ENCODE measurements at places on chromosomes 5 and 9.

- peak; percentile 56 for DNase-seq
Observed at GRCh38 chr9:27261517-27262211, 35.3 kb downstream of the EQTN start.

DNA sequence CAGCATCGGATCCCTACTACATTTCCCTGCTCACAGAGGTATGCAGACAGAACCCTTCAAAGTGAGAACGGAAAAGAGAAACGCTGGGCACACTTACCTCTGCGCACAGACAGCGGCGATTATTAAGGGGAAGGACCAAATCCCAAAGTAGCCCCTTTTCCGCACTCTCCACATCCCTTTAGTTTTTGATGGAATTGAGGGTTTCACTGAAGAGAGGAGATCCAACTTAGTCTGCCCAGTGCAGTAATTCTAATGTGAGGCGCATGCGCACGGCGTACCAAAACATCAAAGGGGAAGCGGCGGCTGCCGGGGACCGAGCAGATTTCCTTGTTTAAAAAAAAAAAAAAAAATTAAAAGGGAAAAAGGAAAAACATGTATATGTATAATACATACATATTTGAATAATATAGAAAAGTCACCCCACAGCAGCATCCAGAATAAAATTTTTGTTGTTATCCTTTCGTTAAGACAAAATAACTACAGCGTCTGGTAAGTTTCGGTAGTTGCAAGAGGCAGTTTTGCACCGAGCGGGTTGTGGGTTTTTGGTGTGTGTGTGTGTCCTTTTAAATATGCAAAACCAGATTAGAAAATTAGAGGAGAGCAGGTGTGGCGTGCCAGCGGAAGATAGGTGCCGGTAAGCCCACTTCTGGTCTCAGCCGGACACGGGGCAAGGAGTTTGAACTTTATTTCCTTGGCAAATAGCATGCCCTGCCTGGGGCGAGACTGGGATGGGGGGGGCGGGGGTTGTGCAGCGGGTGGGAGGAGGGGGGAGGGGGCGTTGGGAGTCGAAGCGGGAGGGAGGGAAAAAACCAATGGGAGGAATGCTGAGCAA, at the start of gene GABRB2:
TSS of gene GABRB2 (minus strand) at position 256 of the 832 bp plus-strand sequence. CDS start at position 174, 82 bp downstream.
- peak; percentile 70 for DNase-seq

DNA sequence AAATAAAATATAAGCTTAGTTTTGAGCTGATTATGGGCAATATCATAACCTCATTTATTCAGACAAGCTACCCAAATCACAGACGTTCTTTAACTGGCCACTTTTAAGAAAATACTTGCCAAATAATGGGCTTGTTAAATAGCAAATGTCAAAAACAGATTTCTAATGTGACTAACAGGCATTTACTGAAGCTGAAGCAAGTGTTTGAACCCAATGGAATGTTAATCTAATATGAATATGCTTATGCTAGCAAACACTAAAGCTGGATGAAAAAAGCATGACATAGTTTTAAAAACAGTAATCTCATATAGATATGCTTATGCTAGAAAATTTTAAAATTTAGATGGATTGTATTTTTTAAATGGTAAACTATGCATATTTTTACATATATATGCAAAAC, 411.6 kb upstream of the PTGER4 start:
- DNase-seq, result no peak

DNA sequence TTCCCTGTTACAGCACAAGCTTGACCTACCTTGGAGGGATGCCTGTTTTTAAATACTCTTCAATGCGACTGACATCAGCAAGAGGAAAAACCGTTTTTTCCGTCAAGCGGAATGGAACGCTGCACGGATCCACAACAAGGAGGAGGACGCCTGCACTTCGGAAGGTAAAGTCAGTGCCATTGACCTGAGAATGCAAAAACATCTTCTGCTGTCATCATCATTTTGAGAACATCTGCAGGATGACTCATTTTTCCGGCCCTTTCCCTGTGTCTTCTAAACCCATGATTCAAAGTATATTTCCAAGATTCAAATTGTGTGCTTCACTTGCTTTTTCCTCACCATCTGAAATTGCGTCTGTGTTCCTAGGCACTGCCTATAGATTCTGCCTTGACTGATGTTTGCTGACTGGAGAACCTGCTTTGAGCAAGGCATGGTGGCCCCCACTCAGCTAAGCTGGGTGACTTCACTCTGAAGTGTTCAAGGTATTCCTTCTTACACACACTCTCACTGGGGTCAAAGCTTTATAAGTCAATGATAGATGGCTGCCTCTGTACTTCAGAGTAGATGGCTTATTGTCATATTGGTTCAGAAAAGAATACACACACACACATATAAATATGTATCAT, 78.1 kb downstream of the CEMIP2 start:
- no peak for DNase-seq

GRCh38 chr5:82351754-82352145, 73.6 kb upstream of the RPS23 start:
- DNase-seq, result no peak

DNA sequence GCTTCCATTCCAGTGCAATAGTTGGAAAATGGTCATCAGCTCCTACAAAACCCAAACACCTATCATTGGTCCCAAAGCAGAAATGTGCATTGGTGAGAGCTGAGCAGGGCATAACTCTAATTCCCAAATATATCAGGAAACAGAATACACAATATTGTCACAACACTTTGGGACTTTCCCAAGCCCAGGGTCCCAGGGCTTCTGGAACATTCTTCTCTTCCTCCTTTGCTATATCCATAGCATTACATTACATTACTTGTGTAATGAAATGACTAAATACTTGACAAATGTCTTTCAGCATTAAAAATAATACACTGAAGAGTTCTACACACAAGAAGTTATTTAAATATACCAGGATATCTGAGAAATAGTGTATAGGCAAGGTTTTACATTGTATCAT, 45.6 kb downstream of the LIX1 start:
- no peak for DNase-seq

DNA sequence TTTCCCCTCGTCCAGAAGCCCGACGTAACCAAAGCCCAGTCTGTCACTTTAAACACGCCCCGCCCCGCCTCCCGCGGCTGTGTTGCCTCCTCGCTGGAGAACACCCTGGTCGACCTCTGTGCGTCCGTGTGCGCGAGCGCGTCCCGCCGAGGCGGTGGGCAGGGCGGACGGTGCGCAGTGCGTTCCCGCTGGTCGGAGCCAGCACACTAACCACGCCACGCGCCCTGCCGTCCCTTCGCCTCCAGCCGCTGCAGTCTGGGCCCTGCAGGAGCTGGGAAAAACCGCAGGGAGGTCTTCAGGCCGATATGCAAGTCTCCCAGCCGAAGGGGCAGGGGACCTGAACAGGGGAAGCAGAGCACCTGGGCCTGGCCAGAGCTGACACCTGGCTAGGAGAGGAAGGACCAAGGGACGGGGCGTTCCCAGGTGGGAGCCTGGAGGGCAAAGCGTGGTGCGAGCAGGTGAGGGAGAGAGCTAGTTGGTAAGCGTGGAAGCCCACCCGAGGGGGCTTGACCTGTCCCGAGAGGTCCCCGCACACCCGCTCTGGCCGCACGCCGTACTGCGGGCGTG, 1.3 kb upstream of the PHPT1 start:
- DNase-seq, result peak; percentile 93

DNA sequence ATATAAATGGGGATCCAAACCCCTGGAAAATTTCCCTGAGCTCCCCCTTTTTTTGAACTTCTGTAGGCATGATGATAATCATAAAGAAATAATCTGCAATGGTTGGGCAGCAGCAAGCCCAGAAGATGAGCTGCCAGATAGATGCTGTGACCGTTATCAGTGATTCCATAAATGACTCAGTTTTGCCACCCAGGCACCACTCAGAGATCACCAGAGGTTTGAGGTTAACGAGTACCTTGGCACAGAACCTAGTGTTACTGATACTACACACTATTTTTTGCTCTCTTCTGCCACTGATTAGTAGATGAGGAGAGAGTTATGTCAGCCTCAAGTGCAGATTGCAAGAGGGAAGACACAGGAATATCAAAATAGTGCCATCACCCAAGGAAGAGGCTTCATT, 199.3 kb upstream of the PTGER4 start:
- no peak for DNase-seq

- DNase-seq, result no peak
Observed at GRCh38 chr5:172840432-172841154, 6.5 kb downstream of the ERGIC1 start.

DNA sequence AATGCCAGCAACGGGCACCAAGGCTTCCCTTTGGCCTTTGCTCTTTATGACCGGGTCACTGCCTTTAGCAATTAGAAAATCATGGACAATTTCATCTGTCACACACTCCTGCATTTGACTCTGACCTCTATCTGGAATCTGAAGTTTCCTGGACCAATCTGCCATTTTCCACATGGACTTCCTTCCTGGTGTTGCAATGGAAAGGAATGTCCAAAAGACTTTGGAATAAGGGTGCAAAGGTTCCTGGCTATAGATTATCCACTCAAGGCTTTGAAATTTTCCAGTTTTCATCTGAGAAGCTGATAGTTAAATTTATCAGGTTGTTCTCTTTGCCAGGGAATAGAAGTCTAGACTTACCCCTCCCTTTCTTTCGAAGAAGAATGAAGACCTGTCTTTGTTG, 523.1 kb upstream of the ZNF462 start:
- no peak for DNase-seq

GRCh38 chr5:177357459-177358351, at the start of gene RGS14:
Gene RGS14, plus strand, starts transcription at chr5:177357924. Its CDS starts 101 bp downstream, at chr5:177358025.
- peak; percentile 43 for DNase-seq

GRCh38 chr5:143062379-143062778, 292.2 kb downstream of the ARHGAP26 start:
- DNase-seq, result no peak

DNA sequence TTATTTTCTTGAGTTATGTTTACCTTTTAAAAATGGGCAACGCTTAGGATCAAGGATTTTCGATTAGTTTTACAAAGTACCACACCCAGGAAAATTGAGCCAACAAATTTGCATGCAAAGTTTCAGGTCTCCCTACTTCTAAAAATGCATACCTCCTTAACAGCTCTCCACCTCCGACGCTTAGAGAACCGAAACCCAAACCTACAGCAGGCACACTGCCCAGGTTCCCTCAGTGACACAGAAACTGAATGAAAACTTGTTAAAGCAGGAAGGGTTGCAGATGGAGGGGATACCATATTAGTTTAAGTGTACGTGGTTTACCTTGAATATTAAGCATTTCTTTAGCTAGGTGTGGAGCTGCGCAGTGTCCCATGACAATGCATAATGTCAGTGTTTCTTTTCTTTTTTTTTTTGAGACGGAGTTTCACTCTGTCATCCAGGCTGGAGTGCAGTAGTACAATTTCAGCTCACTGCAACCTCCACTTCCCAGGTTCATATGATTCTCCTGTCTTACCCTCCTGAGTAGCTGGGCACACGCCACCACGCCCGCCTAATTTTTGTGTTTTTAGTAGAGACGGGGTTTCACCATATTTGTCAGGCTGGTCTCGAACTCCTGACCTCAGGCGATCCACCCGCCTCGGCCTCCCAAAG, 1.6 kb upstream of the SUB1 start:
- DNase-seq, result no peak

- peak; percentile 80 for DNase-seq
Observed at GRCh38 chr5:10457682-10458574, 16.2 kb downstream of the ROPN1L start.

DNA sequence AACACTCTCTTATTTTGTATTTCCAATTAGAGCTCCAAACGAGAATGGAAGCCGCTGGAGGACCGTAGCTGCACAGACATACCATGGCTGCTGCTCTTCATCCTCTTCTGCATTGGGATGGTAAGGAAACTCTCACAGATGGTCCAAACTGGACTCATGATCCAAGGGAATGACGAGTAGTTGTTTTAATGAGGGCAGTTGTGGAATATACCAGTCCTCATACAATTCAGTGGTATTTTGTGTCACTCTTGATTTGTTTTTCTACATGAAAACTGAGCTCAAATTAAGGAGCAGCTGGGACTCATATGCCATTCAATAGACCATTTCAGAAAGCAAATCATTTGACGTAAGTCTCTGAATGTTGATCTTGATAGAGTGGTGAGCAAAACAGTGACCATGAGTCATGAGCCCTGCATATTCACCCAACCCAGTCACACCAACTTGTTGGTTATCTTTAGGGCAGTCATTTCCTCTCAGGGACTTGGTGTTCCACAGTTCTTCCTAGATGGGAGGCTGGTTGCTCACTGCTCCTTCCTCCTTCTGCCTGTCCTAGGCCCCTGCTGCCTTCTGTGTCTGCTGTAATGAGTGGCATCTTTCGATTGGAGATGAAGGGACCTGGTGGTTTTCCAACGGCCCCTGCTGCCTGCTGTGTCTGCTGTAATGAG, 54.9 kb downstream of the SLC44A1 start:
- peak; percentile 78 for DNase-seq

DNA sequence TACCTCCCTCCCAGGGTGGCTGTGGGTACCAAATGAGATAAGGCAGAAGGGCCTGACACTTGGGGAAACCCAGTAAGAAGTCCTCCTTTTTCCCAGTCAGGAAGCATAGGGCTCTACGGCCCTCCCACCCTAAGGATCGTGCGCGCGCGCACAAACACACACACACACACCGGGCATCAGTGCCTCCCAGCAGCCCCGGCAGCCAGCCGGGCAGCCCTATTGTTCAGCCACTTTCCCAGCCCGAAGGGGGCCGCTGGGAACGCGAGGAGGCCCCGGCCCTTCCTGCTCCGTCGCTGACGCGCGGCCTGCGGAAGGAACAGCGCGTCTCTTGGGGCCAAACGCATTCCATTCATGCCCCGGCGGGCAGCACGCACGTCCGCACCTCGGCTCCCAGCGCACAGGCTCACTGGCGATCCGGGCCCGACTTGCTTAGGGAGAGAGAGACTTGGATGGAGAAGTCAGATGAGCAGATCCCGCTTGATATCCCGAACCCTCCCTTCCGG, 22.6 kb downstream of the DUSP1 start:
- peak; percentile 89 for DNase-seq

DNA sequence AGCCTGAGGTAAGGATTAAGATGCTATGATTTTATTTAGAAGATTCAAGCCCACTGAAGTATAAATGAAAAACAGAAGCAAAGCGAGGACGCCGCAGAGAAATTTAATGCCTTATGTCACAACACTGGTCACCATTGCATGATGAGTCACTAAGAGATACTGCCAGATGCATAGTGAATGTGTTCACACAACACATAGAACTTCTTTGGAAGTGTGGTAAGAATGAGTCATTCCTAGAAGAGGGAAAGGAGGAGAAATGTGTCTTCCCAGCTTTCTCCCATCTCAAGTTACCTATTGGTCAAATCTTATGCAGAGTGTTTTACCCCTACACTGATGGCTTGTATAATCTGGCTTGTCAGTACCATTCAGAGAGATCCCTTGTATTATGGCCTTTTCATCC, 465.3 kb upstream of the ARRDC3 start:
- peak; percentile 62 for DNase-seq

- DNase-seq, result no peak
Observed at GRCh38 chr9:107632216-107632615, 142.6 kb upstream of the KLF4 start.

DNA sequence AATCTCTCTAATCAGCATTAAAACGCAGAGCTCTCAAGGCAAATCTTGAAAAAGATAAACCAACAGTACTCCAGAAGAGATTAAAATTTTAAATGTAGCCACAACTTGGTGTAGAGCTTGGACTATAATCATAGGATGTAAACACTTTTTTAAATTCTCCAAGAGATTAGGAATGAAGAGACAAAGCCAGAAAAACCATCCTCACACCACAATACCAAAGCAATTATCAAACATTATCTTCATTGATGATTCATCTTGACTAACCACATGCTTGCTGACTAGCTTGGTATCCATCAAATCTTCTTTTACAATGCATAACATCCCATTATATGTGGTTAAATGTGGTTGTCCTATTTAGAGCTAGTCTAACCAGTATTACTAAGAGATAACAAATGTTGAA, 815.1 kb downstream of the TLE1 start:
- DNase-seq, result no peak

Measured in islet precursor cell (in vitro differentiated cells).